ENCODE measurements at places on chromosomes 13 and 19.
A peak's percentile ranks its signal among the peaks of the same experiment; 100 is the strongest.

DNA sequence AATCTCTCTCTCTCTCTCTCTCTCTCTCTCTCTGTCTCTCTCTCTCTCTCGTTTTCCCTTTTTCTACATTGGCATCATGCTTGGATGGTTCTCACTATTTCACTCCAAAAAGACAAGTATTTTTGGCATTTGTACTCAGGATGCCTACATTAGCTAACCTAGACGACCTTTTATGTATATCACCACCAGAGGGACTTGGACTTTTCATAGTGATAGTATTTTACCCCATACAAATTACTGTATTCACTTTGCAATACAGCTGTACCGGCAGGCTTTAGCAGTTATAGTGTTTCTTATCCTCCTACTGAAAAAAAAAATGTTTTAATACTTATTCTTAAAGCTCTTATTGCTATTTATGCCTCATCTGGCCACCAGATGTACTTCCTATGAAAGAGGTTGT is 687.2 kb upstream of the KLHL1 start:
- no peak for DNase-seq

- DNase-seq, result peak; percentile 14
Observed at GRCh38 chr13:21573920-21574712, 29.9 kb downstream of the MICU2 start.

DNA sequence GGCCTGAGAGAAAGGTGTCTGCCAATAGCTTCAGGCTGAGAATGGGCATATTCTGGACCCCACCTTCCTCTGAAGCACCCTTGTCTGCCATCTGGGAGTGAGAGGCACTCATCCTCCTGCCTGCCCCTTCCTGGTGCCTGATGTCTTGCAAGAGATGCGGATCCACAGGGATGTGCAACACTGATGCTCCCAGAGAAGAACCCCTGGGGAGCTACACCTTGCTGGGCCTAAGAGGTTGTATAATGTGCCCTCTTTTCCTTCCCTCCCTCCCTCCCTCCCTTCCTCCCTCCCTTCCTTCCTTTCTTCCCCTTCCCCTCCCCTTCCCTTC is 34.6 kb downstream of the ADPRHL1 start:
- DNase-seq, result no peak

- DNase-seq, result no peak
Observed at GRCh38 chr13:47829690-47830089, 171.4 kb downstream of the SUCLA2 start.

GRCh38 chr13:20222553-20222952 is 9.6 kb downstream of the GJB6 start:
- no peak for DNase-seq

- peak; percentile 81 for DNase-seq
Observed at GRCh38 chr13:30872685-30873461, 33.2 kb upstream of the MEDAG start.

GRCh38 chr13:97425590-97425989 is 8.4 kb upstream of the RAP2A start:
- DNase-seq, result no peak

- DNase-seq, result peak; percentile 92
Observed at GRCh38 chr13:25910991-25911419, 140.8 kb downstream of the SHISA2 start.

- DNase-seq, result no peak
Observed at GRCh38 chr19:988510-988909, 4.4 kb downstream of the WDR18 start.

GRCh38 chr19:17114414-17114831 is 38.8 kb downstream of the MYO9B start:
- no peak for DNase-seq

GRCh38 chr13:48004201-48004600 is 3.1 kb upstream of the SUCLA2 start:
- DNase-seq, result no peak

- peak; percentile 75 for DNase-seq
Observed at GRCh38 chr19:53308339-53308811, 25.2 kb upstream of the ZNF845 start.

- DNase-seq, result no peak
Observed at GRCh38 chr19:4359627-4360000, 16.3 kb downstream of the MPND start.

GRCh38 chr13:20988909-20989655 is 72.3 kb downstream of the LATS2 start:
- no peak for DNase-seq

DNA sequence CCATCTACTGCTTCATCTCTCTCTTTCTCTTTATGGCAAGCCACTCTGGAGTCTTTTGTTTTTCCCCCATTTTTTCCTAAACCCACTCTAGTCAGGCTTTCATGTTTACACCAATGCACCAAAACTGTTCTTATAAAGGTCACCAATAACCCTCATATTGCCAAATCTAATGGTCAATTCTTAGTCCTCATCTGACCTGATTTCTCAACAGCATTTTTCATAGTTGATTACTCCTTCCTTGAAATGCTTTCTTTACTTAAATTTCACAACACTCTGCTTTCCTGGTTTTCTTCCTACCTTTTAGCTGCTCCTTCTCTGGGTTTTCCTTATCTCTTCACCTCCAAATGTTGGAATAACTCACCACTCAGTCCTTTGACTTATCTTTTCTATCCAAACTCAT is 47.9 kb downstream of the MICU2 start:
- no peak for DNase-seq

GRCh38 chr13:91196958-91197357 is 150.5 kb upstream of the MIR17HG start:
- no peak for DNase-seq

DNA sequence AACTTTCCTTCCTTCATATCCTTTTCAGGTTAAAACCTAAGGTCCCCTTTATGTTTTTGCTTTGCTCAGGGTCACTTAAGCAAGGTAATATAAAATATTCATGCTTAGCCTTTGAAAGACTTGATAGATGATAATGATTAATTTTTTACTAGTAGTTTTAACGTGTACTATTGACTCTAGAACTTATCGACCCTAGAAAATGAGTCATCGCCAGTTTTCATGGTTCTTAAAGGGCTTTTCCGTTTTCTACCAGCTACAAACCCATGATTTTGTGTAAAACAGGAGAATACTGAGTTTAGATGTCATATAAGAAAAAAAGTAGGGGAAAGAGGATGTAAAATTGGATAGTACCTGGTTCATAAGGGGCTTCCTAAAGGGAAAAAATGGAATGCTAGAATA is 75.7 kb downstream of the DHRS12 start:
- no peak for DNase-seq

GRCh38 chr13:35283856-35284255 is 192.6 kb downstream of the MAB21L1 start:
- DNase-seq, result no peak

- DNase-seq, result peak; percentile 100
Observed at GRCh38 chr19:17075035-17075863, at the start of the genes HAUS8 and MYO9B. TSS of gene HAUS8 (minus strand) at chr19:17075452. CDS start at chr19:17075422, 30 bp downstream. TSS of gene MYO9B (plus strand) at chr19:17075777. CDS start at chr19:17101718, 25,941 bp downstream.

DNA sequence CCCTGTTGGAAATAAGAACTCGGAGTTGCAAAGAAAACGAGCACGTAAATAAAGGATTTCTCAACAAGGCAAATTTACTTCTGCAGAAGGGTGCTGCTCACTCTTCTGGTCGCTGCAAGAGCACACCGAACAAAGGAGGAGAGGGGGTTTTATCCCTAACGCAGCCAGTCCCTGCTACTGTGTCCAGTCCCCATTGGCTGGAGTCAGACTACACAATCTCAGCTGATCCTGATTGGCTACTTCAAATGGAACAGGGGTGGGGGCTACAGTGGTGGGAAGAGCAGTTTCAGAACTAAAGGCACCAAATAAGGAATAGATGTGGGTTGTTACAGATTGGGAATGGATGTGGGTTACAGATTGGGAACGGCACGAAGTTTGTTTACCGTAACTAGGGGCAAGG is 63.9 kb upstream of the MCF2L start:
- DNase-seq, result no peak

DNA sequence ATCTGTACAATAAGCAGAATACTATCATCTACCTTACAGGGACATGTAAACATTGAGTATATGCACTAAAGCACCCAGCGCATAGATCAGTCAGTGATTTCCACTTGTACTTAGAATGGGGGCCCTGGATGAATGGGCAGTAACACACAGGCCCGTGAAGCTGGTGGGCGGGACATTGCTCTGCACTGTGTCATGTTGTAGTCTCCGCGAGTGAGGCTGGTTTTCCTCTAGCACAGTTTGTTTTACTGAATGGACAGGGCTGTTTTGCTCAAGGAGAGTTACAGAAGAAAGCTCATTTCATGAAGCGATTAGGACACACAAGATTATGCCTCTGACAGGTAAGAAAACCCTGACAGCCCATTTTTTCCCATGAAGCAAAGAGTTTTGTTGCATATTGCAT is 86.4 kb upstream of the SOX21 start:
- no peak for DNase-seq

- no peak for DNase-seq
Observed at GRCh38 chr19:2227415-2228156, 8.5 kb downstream of the PLEKHJ1 start.

DNA sequence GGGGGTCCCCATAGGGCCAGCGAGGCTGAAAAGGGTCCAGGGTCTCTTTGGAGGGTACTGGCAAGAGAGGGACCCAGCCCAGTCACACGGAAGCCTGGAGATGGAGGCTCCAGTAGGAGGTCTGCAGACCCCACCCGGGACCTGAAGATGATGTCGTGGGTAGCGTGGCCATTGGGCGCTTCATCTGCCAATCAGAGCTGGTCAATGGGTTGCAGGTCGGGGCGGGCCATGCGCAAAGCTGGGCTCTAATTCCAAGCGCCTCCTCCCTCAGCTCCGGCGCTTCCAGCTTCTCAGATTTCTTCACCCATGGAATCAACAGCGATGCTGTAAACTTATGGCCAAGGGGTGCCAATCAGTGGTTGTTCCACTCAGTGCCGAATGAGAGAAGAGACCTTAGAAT is 10.9 kb downstream of the SIGLEC12 start:
- DNase-seq, result no peak

- no peak for DNase-seq
Observed at GRCh38 chr19:39512988-39513387, 2.0 kb upstream of the SELENOV start.

DNA sequence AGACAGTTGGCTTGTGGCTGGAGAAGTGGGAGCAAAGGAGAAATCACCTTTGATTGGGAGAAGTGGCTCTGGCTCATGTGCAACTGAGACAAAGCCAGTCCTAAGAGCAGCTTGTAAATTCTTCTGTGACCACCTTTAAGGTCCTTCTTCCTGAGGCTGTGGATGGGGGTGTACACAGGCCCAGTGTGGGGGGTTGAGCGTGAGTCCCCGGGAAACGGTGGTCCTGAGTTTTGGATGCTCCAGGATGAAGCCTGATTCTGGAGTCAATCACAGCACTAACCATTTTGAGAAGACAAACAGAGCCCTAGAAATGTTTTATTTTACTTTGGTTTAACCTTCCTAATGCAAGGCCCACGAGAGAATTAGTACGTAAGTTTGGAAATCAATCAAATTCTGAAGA is 3.9 kb upstream of the CEBPA start:
- no peak for DNase-seq

GRCh38 chr19:3109491-3109890 is 15.3 kb downstream of the GNA11 start:
- no peak for DNase-seq

- DNase-seq, result no peak
Observed at GRCh38 chr19:14112809-14113385, 4.7 kb downstream of the PRKACA start.

GRCh38 chr19:29131456-29131855 is 81.5 kb downstream of the UQCRFS1 start:
- no peak for DNase-seq

DNA sequence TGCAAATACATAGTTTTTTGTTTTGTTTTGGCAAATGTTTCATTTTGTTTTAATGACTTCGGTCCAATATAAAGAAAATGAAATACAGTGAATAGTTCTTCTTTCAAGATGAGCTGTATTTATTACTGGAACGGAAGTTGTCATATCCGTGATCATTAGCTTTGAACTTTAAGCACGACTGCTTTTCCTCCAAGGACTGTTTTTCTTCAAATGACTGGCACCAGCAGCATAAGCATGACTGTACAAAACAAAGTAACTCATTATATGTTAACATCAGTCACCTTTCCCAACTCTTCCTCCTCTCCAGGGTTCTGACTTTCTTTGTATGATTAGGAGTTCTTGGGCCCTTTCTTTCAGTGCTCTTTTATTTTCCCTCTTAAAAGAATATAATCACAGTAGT is 20.5 kb downstream of the EDNRB start:
- DNase-seq, result no peak

DNA sequence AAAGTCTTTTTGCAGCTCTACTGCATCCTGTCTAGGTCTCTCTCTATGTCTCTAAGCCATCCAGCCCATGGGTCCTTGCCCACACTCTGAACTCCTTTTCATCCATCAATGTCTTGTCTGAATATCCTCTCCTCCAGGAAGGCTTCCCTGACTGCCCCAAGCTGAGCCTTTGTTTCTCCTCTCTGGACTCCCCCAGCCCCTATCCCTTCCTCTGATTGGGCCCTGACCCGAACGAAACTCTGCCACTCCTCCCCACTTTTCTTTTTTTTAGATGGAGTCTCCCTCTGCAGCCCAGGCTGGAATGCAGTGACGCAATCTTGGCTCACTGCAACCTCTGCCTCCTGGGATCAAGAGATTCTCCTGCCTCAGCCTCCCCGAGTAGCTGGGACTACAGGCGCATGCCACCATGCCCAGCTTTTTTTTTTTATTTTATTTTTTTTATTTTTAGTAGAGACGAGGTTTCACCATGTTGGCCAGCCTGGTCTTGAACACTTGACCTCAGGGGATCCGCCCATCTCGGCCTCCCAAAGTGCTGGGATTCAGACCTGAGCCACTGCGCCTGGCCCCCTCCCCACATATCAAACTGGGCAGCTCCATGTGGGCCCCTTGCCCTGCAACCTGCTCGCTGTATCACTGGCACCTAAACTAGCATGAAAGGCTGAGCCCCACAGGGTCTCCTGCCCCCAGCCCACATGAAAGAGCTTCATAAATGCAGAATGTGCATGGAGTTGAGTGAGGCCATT is 870 bp upstream of the UNC13A start:
- no peak for DNase-seq

- DNase-seq, result no peak
Observed at GRCh38 chr13:45544520-45544919, 71.0 kb downstream of the ERICH6B start.

GRCh38 chr19:11198769-11199424 is 1.6 kb upstream of the KANK2 start:
- peak; percentile 24 for DNase-seq

DNA sequence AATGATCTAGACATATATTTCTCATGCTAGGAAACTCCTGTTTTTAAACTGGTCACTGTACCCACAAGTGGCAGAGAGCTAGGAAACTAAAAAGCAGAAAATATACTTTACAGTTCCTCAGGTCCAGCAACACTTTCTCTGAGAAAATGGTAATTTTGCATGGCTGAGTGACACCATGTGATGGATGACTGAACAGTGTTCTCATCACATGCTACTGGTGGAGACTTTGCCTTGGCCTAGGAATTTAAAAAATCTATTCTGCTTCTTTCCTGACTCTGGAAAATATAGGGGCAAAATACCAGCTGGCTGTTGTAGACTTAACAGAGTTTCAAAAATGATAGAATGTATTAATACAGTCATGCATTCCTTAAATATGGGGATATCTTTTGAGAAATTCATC is 50.0 kb downstream of the LATS2 start:
- no peak for DNase-seq

- DNase-seq, result no peak
Observed at GRCh38 chr13:32548837-32549236, 10.2 kb upstream of the N4BP2L2 start.

GRCh38 chr19:10315335-10316214 is at the start of gene FDX2:
TSS of gene FDX2 (minus strand) at chr19:10316015. CDS start at chr19:10315996, 19 bp downstream.
- DNase-seq, result peak; percentile 95
